ENCODE measurements at places on chromosomes 7 and 10.
A peak's percentile ranks its signal among the peaks of the same experiment; 100 is the strongest.

DNA sequence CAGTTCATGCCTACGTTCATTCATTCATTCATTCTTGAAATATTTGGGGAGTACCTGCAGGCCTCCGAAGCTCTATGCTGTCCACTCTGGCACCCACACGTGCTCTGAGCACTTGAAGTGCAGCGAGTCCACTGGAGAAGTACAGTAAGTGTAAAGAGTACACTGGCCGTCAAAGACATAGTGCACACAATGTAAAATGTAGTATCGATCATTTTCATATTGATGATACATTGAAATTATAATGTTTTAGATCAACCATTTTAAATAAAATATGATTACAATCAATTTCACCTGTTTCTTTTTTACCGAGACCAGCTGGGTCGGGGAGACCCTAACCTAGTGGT, 37.0 kb upstream of the PURB start:
- no peak for DNase-seq

- DNase-seq = no peak
Observed at GRCh38 chr7:30913821-30914515, 2.3 kb downstream of the AQP1 start.

DNA sequence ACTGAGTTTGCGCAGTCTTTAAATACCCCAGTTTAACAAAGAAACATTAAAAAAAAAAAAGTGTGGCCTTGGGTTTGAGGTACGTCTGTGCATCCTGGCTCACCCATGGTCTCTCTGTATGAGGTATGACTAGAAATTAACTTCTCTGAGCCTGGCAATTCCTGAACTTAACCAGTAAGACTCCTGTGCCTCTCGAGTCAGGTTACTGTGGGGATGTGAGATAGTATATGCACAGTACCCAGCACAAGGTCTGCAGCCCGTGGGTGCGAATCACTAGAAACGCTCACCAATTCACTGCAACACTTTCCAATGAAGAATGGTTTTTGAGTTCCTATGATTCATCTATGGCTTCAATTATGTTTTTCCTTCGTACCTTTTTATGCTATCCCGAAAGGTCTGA, 149.9 kb downstream of the SFMBT2 start:
- no peak for DNase-seq

DNA sequence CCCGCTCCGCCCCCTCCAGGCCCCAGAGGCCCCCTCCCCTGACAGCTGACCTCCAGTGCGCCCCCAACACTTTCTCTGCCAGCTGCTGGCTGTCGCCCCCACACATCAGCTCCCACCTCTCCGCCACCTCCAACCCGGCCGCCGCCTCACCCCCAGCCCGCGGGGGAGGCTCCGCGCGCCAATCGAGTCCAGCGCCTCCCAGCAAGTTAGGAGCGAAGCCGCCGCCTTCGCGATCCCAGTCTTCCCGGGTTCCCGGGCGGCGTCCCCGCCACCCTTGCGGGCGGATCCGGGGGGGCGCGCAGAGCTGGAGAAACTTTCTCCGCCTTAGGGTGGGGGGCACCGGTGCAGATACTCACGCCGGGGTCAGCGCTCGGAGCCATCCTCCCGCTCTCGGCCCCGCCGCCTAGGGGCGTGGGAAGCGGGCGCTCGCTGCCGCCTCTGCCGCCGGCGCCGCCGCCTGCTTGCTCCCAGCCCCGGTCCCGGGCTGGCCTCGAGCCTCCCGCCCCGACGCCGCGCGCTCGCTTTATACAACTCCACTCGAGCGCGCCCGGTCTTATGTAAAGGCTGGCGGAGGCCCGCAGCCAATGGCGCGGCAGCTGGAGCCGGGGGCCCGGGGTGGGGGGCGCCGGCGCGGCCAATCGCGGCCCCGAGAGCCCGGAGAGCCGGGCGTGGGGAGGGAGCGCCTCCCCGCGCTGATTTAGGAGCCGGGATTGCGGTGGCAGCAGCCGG, at the start of gene CRTAC1:
TSS of gene CRTAC1 (minus strand) at position 529 of the 729 bp plus-strand sequence. CDS start at position 380, 149 bp downstream.
- no peak for DNase-seq

- DNase-seq = no peak
Observed at GRCh38 chr10:128316925-128317324, 190.7 kb upstream of the MKI67 start.

DNA sequence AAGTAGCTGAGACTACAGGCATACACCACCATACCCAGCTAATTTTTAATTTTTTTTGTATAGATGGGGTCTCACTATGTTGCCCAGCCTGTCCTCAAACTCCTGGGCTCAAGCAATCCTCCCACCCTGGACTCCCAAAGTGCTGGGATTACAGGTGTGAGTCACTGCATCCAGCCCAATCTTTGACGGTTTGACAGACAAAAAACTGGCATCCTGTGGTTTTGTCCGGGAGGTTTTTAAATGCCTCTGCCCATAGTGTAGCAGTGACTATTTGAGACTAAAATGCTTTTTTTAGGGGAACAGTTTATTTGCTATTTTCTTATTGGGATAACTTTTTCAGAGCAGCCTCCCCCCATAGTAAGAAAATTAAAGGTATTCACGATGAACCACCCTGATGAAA, 523.7 kb upstream of the GALNT17 start:
- no peak for DNase-seq

DNA sequence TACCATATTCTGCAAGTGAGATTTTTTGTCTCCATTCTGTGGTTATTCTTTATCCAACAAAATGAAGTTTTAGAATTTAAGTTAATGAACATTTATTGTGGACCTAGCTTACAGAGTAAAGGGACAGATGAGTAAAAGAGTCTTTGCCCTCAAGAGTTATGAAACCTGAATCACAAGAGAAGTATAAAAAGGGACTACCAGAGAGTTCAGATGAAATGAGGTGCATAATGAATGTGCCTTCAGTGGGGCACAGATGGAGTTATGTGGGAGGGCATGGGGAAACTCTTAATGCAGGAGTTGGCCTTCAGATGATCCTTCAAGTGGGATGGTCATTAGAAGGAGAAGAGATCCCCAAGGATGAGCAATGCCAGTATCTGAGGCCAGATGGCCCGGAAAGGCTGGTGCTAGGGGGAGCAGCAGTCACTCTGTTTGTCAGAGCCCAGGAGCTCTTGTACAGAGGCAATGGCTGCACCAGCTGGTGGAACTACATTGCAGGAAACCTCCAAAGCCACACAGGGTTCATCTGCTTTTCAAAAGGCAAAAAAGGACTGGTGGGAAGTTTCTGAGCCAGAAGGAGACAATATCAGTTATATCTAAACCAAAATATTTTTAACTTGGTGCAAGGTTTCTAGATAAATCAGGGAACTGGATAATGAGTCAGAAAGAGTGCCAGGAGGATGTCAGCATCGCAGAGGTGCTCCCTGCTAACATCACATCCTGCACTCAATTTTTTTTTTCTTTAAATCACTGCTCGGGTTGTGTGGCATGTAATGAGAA, 162.0 kb downstream of the KLF6 start:
- DNase-seq = no peak

- DNase-seq = no peak
Observed at GRCh38 chr10:74705358-74705980, 120.9 kb upstream of the KAT6B start.

DNA sequence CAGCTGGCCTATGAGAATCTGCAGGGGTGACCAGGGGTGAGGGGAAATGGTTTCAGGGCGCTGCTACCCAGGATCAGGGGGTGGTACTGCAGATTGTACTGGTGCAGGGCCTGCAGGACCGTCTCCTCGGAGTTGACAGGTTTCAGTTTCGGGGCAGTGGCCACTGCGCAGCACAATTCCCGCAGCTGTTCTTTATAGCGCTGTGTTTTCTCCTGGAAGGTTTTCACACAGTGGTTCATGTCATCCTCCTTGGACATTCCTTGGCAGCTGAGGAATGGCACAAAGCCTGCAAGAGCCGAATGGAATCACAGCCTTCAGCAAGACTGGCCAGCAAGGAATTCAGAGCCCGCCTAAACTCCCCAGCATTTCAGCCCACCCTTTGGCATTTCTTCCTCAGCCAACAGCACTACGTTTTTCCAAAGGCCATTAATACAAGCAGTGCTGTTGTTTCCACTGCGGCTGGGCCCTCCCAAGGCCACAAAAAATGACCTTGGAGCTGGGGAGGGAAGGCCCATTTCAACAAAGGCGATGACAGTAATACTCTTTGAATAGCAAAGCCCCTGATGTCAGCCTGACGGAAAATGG, 44.9 kb downstream of the PNLIPRP2 start:
- no peak for DNase-seq

DNA sequence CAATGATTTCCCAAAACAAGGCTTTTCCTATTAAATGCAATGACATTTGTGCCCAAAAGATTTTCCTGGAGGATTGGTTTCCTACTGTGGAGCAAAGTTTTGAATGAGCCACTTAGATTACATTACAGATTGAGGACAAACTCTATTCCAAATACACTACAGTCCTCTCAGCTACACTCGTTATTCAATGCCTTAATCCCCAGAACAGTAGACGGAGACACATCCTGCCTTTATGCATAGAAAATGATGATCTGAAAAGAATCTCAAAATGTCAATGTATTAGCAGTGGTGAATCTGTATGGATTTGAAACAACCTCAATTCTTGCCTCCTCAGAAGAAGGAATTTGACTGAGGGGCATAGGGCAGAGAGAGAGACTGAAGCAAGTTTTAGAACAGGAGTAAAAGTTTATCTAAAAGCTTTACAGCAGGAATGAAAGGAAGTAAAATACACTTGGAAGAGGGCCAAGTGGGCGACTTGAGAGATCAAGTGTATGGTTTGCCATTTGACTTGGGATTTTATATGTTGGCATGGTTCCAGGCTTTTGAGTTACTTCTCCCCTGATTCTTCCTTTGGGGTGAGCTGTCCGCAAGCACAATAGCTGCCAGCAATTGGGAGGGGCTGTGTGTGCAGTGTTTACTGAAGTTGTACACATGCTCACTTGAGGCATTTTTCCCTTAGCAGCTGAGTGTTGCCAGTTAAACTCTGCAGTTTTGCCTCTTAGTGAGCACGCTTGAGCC, 891.9 kb upstream of the MBL2 start:
- no peak for DNase-seq

GRCh38 chr7:39271402-39271801, 293.7 kb downstream of the POU6F2 start:
- no peak for DNase-seq

DNA sequence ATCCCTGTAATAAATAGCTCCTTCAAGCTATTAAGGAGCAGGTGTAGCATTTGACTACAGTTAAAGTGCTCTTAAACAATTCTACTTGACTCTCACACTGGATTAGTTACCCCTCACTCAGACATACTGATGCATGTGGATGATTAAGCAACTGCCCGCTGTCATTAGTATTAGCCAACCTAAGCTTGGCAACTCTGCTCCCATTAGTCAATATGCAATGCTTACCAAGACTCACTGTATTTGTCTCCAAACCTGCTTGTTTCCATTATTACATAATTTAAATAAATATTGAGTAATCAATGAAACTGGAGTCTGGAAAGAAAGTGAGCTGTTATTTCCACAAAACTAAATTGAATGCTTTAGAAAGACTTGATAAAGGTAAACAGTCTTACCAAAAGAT, 144.0 kb upstream of the ASAH2 start:
- peak; percentile 11 for DNase-seq

- no peak for DNase-seq
Observed at GRCh38 chr7:80040752-80041151, 93.9 kb upstream of the GNAI1 start.

DNA sequence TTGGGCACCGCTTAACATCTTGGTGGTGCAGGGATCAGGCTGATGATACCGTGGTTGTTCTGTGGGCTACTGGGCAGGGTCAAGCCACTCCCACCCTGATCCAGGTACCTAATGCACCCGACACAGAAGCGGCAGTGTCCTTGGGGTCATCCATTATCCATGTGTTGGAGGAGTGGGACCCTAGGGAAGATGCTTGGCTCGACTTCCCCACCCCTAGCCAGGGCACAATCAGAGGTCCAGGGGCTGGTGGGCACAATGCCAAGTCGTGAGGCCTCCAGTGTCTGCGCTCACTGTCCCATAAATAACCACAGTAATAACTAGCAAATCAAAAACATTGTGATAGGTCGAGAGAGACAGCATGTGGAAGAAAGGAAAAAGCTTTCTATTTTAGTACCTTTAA, 37.7 kb downstream of the HTRA1 start:
- DNase-seq = no peak

DNA sequence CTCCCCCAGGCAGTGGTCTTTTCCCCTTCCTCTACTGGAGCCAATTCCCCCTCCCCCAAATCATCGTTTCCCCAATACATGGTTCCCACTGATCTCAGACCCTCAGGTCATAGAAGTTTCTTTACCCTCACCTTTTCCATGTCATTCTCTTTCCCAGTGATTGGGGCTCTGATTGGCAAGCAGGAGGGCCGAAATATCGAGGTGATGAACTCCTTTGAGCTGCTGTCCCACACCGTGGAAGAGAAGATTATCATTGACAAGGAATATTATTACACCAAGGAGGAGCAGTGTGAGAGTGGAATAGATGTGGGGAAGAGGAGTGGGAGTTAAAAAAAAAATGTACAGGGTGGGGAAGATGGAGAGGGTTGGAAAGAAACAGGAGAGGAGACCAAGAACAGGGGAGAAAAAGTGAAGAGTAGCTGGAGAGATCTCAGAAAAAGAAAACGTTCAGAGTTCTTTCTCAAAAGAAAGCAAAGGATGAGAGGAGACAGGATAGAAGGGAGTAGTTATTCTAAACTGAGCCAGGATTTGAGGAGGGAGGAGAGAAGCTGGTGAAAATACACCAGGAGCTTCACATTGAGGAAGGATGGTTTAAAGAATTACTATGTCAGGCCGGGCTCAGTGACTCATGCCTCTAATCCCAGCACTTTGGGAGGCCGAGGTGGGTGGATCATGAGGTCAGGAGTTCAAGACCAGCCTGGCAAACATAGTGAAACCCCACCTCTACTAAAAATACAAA, 858 bp downstream of the COPS6 start:
- peak; percentile 44 for DNase-seq

DNA sequence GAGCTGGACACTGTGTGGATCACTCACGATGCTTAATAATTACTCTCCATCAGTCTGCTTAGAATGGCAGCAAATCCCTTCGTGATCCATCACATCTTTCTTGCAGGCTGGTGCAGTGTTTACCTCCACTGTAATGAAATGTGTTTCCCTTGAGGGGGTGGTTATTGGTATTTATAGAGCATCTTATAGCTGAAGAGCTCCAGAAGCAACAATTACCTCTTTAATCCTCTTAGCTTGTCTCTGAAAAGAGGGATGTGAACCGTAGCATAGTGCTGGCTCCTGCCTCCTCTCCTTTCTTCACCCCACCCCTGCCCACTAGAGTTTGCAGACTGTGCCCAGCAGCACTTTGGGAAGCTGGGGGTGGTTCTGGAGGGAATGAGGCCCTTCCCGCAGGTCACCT, 132.6 kb downstream of the CAMK1D start:
- no peak for DNase-seq

GRCh38 chr10:79101560-79102497, 33.1 kb downstream of the ZMIZ1 start:
- DNase-seq = no peak

DNA sequence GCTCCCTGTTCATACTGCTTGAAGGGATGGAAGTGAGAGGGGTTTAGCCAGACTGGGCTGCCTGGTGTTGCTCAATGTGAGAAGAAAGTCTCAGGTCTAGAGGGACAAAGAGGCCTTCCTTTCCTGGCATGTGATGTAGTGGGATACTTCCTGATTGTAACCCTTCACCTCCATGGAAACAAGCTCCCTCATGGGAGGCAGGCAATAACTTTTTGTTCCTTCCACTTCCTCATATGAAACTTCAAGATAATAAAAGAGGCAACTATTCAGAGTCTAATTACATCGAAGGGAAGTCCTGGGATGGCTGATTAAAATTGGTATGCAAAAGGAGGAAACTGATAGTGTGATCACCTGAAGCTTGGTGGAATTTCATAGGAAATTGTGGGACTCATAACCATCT, 84.1 kb upstream of the ETV1 start:
- DNase-seq = peak; percentile 9
